Osteocyte (in vitro differentiated cells): ENCODE measurements at places on chromosomes 16 and 17. TPM values are rescaled to one million over a fixed set of nuclear protein-coding genes. Genes with fewer than 3 reads are reported as not detected.

- H3K4me3 ChIP-seq, result no peak overlapping the region
- no peaks in the 10 kb centered on the region for H3K27me3 ChIP-seq
- no peak for DNase-seq
Observed at GRCh38 chr17:35804658-35805192, 4.6 kb upstream of the TAF15 start.

DNA sequence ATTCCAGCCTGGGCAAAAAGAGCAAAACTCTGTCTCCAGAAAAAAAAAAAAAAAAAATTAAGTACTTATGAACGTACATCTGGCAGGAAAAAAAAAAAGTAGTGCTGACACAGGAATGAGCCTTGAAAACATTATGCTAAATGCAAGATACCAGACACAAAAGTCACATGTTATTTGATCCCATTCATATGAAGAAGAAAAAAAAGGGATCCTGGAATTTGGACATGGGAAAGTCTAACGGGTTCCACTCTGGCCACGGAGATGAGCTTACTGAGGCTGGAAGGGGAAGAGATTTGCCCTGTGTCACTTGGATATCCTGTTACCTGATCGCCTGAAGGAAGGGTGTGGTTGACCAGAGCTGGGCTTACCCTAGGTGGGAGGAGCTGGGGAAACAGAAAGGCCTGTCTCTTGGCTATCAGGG lies 251.9 kb downstream of the PARN start:
- peak overlapping the region; percentile 79 for H3K27ac ChIP-seq
- no peak overlapping the region for H3K4me3 ChIP-seq
- H3K27me3 ChIP-seq, result no peaks in the 10 kb centered on the region
- no peaks in the 10 kb centered on the region for H3K36me3 ChIP-seq
- H3K4me1 ChIP-seq, result peaks cover 48% of the 10 kb centered on the region
- no peak for DNase-seq

The SCNN1B gene
- total RNA-seq, result not detected in 2 replicates

DNA sequence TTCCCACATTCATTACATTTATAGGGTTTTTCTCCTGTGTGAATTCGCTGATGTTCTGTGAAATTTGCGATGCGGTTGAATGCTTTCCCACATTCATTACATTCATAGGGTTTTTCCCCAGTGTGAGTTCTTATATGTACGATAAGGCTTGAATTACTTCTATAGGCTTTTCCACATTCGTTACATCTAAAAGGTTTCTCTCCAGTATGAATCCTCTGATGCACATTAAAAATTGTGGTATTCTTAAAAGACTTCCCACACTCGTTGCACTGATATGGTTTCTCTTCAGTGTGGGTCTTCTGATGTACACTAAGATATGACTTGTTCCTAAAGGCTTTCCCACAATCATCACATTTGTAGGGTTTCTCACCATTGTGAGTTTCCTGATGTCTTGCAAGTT lies 30.4 kb downstream of the ZNF624 start:
- no peak for DNase-seq
- H3K27me3 ChIP-seq, result no peaks in the 10 kb centered on the region
- no peaks in the 10 kb centered on the region for H3K4me1 ChIP-seq
- H3K36me3 ChIP-seq, result peaks cover 83% of the 10 kb centered on the region

DNA sequence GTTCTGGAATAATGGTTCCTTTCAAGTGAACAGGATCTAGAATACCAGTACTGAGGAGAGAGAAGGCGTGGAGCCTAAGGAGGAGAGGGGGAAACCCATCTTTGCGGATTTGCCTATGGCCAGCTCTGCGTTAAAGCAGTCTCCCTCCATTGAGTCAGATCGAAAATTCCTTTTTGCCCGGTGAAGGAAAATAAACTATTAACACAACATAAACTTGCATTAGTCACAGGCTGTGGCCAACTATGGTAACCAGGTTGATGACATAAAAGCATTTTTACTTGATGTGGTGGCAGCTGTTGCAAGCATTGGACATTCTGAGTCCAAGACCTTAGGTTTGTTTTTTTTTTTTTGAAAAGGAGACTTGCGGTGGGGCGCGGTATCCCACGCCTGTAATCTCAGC lies 8.9 kb downstream of the LDAF1 start:
- no peak overlapping the region for H3K27ac ChIP-seq
- H3K4me3 ChIP-seq, result no peak overlapping the region
- DNase-seq, result no peak
- peaks cover 23% of the 10 kb centered on the region for H3K36me3 ChIP-seq
- peaks cover 4% of the 10 kb centered on the region for H3K4me1 ChIP-seq

GRCh38 chr16:9046667-9047055 lies 44.8 kb upstream of the HAPSTR1 start:
- H3K27ac ChIP-seq, result peak overlapping the region; percentile 96
- no peaks in the 10 kb centered on the region for H3K27me3 ChIP-seq
- no peaks in the 10 kb centered on the region for H3K36me3 ChIP-seq

GRCh38 chr16:4749700-4750257 lies 15.4 kb downstream of the DNAAF8 start:
- H3K27me3 ChIP-seq, result no peaks in the 10 kb centered on the region
- no peak overlapping the region for H3K27ac ChIP-seq
- H3K4me1 ChIP-seq, result no peaks in the 10 kb centered on the region

The SLC13A5 gene
- not detected in 2 replicates for total RNA-seq

DNA sequence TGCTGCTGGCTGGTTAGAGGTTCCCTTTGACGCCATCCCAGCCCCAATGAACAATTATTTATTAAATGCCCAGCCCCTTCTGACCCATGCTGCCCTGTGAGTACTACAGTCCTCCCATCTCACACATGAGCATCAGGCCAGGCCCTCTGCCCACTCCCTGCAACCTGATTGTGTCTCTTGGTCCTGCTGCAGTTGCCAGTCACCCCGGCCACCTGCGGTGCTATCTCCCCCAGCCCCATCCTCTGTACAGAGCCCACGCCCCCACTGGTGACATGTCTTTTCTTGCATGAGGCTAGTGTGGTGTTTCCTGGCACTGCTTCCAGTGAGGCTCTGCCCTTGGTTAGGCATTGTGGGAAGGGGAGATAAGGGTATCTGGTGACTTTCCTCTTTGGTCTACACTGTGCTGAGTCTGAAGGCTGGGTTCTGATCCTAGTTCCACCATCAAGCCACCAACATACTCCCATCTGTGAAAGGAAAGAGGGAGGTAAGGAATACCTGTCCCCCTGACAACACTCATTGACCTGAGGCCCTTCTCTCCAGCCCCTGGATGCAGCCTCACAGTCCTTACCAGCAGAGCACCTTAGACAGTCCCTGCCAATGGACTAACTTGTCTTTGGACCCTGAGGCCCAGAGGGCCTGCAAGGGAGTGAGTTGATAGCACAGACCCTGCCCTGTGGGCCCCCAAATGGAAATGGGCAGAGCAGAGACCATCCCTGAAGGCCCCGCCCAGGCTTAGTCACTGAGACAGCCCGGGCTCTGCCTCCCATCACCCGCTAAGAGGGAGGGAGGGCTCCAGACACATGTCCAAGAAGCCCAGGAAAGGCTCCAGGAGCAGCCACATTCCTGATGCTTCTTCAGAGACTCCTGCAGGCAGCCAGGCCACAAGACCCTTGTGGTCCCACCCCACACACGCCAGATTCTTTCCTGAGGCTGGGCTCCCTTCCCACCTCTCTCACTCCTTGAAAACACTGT lies 11.3 kb downstream of the CX3CL1 start:
- no peak overlapping the region for H3K27ac ChIP-seq
- DNase-seq, result no peak
- H3K36me3 ChIP-seq, result no peaks in the 10 kb centered on the region
- H3K4me3 ChIP-seq, result no peak overlapping the region

DNA sequence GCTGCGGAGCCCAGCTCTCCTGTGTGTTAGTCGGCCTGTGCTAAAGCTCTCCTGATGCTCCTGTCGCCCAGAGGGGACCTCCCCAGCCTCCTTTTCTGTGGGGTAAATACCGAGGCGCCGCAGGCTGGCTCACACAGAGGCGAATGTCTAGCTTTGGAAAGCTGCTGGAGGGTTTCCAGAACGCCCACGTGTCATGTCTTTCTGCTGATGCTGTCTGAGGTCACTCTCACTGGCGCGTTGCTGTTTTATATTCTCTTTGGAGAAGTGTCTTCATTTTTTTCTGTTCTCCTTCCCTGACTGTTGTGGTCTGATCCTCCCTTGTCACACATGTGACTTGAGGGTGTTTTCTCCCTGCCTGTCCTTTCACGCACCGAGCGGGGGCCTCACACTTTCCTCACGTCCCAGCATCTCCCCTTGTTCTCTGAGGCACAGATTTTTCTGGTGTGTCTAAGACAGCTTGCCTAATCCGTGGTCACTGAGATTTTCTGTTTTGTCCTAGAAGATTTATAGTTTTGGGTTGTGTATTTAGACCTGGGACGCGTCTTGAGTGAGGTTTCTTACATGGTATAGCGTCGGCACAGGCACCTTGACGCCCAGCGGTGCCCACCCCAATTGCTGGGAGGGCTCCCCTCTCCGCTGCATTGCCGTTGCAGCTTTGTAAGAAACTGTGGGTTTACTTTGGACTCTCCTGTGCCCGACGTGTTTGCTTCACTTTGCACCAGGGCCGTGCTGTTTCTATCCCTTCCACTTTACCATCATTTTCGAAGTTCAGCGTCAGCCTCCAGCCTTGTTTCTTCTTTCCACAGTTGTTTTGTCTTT lies 92.1 kb upstream of the ZNF750 start:
- H3K27ac ChIP-seq, result peak overlapping the region; percentile 44
- H3K4me3 ChIP-seq, result no peak overlapping the region
- peaks cover 39% of the 10 kb centered on the region for H3K36me3 ChIP-seq
- no peak for DNase-seq

The MLKL gene
- 0.50 and 1.3 TPM in 2 replicates for total RNA-seq

DNA sequence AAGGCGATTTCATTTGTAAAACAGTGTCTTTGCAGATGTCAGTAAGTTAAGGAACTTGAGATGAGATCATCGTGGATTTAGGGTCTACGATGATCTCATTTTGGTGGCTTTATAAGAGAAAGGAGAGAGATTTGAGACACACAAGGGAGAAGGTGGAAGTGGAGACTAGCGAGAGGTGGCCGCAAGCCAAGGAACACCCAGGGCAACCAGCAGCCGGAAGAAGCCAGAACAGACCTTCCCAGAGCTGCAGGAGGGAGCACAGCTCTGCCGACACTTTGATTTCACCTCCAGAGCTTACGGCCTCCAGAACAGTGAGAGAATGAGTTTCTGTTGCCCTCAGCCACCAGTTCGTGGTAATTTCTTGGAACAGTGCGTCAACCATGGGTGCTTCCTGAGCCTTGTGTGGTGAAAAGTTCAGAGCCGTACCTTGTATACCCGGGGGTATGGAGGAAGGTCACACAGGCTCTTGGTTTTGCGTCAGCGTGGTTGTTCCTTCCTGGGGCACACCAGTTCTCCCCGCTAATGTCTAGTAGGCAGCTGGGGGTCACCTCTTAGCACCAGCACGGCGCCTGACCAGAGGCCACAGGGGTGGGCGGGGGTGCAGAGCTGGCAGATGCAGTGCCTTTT lies 12.9 kb upstream of the SEC14L1 start:
- H3K36me3 ChIP-seq, result no peaks in the 10 kb centered on the region
- H3K27me3 ChIP-seq, result no peaks in the 10 kb centered on the region
- no peak overlapping the region for H3K4me3 ChIP-seq

The SLC5A11 gene
- total RNA-seq, result not detected in 2 replicates

DNA sequence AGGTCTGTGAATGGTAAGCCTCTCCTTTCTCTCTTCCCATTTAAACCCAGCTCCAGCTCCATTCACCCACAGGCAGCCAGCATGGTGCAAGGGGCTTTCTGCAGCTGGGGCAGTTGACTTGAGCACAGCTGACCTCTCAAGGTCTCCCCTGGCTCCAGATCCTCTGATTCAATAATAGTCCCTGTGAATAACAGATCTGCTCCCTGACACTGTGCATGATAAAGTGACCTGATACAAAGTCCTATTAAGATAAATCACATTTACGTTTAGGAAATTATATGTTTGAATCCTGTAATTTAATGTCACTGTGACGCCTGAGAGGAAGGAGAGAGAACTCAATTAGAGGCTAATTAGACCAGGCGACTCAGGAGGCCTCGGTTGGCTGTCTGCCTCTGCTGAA lies 540.4 kb upstream of the CDH11 start:
- H3K27ac ChIP-seq, result no peak overlapping the region
- H3K4me1 ChIP-seq, result peaks cover 21% of the 10 kb centered on the region
- no peak for DNase-seq
- no peak overlapping the region for H3K4me3 ChIP-seq
- H3K36me3 ChIP-seq, result no peaks in the 10 kb centered on the region

GRCh38 chr16:85384833-85385462 lies 228.2 kb upstream of the GSE1 start:
- peaks cover 7% of the 10 kb centered on the region for H3K4me1 ChIP-seq
- DNase-seq, result no peak
- no peaks in the 10 kb centered on the region for H3K27me3 ChIP-seq
- H3K27ac ChIP-seq, result no peak overlapping the region

DNA sequence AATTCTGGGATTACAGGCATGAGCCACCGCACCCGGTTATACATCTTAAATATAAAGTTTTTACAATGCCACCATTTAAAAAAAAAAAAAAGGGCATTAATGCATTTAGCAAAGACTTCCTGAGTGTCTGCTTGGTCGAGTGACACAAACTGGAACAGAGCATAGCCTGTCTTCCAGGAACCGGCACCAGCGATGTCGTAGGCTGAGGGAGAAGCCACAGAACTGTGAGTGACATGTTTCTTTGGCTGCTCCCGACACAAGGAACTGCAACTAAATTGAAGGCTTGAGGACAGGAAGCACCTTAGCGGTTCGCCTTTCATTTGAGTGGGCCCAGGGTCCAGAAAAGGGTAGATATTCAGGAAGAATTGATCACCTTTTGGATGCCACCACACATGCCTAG lies 717.8 kb downstream of the MAF start:
- no peak overlapping the region for H3K4me3 ChIP-seq
- DNase-seq, result no peak
- H3K27me3 ChIP-seq, result no peaks in the 10 kb centered on the region

DNA sequence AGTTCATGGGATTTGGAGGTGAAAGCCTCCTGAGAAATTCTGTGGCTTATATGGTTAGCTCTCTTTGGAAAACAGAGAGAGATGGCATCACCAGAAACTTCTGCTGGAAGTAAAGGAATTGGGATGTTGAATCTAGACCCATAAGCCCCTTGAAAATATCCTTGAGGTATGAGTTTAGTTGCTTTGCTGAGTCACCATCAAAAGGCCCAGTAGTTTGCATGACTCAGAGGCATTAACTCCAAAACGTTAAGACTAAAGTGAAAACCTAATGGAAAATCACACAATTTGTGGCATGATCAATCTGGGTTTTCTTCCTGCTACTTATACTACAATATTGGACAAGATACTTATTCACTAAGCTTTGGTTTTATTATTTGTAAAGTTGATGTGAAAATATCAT lies 349.2 kb upstream of the SALL1 start:
- no peaks in the 10 kb centered on the region for H3K27me3 ChIP-seq
- no peaks in the 10 kb centered on the region for H3K36me3 ChIP-seq
- H3K27ac ChIP-seq, result no peak overlapping the region
- no peak for DNase-seq
- no peak overlapping the region for H3K4me3 ChIP-seq
